CD4-positive, alpha-beta T cell treated with Interleukin-12 subunit alpha and Interleukin-12 subunit beta, for 1 hour (primary cell): ENCODE measurements at places on chromosomes 13 and 19.

GRCh38 chr13:36313047-36313969 lies 15.7 kb upstream of the CCDC169 start:
- DNase-seq, result no peak

- peak; percentile 51 for DNase-seq
Measured at GRCh38 chr19:7366701-7367420, 18.1 kb downstream of the ARHGEF18 start.

DNA sequence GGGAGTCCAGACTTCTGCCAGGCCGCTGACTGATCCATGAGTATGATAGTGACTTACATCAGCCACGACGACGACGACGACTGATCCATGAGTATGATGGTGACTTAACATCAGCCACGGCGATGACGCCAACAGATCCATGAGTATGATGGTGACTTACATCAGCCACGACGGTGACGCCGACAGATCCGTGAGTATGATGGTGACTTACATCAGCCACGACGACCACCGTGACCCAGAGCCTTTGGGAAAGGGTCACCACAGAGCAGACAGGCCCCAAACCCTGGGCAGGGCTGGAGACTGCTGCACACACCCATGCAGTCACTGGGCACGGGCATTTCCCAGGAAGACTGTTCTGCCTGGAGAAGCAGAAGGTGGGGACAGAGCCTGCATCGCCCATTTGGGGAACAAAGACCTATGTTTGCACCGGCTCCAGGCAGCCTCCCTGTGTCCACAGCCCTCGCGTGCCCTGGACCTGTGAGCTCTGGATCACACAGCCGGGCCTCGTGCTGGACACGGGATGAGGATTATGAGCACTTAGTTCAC lies 130.9 kb upstream of the SPACA7 start:
- no peak for DNase-seq

DNA sequence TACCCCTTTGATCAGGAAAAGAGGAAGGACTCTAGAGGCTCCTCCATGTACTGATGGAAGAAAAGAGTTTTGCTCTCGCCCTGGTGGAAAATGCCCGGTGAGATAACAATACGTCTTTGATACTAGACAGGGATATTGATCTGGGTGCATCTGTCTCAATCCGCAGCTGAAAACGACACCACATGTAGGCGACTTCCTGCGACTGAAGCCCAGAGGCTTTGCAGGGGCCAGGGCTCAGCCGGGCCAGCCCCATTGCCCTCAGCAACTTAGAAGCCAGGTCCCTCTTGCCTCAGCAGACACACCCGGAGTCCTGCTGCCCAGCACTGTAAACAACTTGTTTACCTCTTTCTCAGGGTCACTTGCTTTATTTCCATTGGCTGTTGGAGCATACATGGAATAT lies 409.4 kb downstream of the IRS2 start:
- DNase-seq, result no peak

GRCh38 chr13:67330149-67330548 lies 100.0 kb upstream of the PCDH9 start:
- no peak for DNase-seq

GRCh38 chr19:11261971-11262839 lies at the start of gene DOCK6:
TSS of gene DOCK6 (minus strand) at chr19:11262524. CDS start at chr19:11262440, 84 bp downstream.
- no peak for DNase-seq

DNA sequence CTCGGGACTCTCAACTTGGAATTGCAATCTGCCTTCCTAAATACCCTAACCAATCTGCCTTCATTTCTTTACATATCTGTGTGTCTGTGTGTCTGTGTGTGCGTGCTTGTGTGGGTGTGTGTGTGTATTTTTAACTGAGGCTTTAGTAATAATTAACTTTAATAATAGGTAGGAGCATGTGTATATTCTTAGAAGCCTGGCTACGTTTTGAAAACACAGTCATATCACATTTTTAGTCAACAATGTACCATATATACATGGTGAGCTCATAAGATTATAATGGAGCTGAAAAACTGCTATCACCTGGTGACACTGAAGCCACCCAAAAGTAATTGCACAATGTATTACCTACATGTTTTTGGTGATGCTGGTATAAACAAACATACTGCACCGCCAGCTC lies 65.4 kb upstream of the ATXN8OS start:
- no peak for DNase-seq

DNA sequence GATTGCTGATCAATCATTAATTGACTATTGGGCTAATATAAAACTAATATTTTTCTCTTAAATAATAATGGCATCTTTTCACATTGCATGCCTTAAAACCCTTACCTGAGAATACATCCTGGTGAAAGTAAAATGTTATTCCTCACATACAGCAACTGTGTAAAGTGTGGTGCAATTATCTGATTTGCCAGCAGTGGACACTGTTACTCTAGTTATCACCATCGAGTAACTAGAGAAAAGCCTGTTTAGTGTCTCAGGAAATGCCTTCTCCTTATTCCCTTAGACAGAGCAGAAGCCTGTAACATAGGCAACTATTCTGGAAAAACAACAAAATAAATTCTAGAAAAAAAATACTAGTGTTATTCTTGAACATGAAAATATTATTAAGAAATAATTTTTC lies 459.8 kb downstream of the FGF14 start:
- no peak for DNase-seq

GRCh38 chr13:62207388-62207787 lies 791.7 kb upstream of the PCDH20 start:
- no peak for DNase-seq

- no peak for DNase-seq
Measured at GRCh38 chr19:6164906-6165531, 29.6 kb downstream of the ACSBG2 start.

DNA sequence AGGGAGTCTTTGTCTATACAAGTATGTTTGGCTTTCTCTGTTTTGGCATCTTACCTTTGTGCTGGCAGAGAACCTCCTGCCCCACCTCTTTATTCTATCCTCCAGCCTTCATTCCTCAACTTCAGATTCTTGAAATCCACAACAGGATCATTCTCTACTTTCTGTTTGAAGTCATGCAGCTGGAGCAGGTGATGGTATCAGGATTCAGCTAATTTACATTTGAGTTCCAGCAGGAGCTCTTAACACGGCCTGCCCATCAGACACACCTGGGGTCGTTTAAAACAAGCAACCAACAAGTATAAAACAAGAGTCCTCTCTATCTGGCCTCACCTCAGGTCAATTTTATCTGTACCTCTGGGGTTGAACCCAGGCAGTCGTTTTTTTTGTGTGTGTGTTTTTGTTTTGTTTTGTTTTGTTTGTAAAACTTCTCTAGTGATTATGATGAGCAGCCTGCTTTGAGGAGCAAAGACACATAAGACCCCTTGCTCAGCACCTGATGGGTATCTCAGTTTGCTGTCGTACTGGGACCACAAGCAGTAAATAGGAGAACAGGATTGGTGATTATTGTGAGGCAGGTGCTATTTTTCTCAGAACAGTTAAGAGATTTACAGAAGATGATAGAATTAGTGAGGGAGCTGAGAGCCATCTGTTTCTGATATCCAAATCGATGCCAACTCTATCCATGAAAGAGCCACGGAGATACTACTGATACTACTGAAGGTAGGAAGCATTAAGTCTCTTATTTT lies 78.4 kb downstream of the GPC6 start:
- no peak for DNase-seq

DNA sequence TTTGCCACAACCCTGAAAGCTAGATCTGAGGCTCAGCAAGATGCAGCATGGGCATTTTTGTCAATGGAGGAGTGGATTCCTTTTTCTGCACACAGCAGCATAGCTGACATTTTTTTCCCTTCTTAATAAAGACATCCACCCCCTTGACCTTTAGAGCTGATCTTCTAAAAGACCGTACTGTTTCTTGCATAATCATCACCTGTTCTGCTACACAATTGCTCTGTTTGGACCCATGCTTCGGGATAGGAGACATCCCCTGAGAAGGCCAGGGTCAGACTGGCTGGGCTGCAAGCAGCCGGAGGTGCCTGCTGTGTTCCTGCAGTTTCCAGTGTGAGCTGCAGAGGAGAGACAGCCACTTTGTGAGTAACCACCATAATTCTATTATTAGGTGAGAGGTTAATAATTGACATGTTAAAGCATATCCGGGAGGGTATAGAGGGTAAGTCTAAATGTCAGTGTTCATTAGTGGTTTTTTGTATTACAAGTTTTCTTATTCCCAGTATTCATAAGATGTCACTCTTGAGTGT lies 108.5 kb upstream of the C1QTNF9B start:
- DNase-seq, result no peak
